ENCODE measurements at places on chromosomes 2 and 18.
A peak's percentile ranks its signal among the peaks of the same experiment; 100 is the strongest.

GRCh38 chr18:37252342-37252741 lies 313.3 kb downstream of the CELF4 start:
- DNase-seq = no peak

DNA sequence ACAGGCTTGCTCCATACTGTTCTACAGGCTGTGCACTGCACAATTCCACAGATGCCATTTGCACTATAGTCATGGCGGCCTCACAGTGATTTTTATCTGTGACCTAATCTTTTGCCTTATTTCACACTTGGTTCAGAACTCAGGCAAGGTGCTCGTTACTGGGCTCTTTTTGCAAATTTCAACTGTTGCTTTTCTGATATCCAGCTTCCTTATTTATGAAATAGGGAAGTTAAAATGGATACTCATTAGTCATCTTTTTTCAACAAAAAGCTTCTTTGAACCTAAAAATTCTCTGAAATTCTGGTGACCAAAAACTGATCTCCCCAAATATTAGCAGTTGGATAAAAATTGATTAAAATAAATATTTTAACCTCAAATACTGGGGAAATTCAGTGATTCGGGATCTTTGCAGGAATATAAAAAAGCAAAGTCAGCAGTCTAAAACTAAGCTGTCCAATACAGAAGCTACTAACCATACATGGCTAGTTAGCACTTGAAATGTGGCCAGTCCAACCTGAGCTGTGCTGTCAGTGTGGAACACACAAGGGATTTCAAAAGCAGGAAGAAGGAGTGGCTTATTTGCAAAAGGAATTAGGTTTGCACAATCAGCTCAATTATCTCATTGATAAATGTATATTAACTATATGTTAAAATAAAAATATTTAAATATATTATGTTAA lies 134.4 kb downstream of the COL4A4 start:
- no peak for DNase-seq

GRCh38 chr2:19857100-19857499 lies 44.7 kb downstream of the TTC32 start:
- no peak for DNase-seq

DNA sequence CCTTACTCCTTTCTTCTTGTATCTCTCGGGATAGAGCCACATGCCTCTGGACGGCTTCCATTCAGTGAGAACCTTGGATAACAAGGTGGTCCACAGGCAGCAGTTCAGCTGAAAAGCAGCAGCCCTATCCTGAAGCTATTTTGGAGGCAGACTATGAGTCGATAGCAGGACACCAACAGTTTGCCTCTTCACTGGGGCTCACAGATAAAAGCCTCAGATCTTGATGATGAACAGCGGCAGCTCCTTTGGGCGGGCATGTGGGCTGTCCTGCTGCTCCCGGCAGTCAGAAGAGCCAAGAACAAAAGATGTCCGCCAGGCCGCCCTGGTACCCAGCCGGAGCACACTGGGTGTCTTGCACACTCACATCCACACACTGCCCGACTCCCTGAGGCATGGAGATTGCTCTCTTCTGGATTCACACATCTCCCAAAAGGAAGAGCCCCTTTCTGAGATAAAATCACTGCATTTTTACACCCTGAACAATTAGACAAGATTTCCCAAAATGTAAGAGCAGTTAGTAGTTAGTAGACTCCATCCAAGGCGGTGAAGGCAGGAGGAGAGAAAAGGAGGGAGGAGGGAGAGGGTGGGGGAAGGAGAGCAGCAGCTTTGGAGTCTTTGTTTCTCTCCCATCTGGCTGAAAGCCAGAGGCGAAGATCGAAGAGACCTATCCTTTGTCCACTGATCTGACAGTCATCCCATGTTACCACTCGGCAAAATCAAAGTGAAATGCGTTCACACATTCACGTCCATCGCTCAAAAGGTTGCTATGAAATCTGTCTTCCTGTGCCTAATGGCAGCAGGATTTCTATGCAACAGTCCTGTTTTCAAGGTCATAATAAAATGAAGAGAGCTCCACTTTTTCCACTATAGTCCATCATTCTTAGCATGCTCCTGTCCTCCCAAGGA lies 90.1 kb upstream of the KLF7 start:
- no peak for DNase-seq

DNA sequence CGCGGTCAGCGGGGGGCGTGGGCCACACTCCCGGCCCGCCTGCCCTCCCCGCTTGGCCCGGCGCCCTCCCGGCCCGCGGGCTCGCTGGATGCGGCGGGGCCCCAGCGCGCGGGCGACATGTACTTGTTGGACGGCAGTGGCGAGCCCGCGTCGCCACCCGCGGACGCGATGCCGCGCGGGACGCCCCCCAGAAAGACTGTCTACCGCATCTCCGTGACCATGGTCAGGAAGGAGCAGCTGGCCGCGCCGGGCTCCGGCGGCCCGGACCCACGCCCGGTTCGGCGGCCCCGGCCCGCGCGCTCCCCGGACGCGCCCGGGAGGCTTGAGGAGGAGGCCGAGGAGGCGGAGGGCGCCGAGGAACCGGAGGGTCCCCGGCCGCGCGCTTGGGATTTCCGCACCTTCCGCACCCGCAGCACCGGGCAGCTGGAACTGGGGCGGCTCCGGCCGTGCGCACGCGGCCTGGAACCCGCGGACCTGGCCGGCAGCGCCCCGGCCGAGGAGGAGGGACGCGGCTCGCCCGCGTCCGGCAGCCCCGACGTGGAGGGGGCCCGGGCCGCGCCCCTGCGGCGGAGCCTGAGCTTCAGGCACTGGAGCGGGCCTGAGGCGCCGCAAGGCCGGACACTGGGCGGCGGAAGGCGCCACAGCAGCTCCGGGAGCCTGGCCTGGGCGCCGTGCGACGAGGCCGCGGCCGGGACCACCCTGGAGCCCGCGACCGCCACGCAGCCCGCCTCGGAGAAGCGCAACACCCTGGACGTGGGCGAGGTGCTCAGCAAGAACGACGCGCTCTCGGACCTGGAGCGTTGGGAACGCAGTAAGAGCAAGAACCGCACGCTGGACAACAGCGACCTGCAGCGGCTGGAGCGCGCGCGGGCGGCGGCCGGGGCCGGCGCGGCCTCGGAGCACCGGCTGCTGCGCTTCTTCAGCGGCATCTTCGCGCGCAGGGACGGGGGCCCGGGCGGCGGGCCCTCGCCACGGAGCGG lies 176.4 kb downstream of the AGAP1 start:
- DNase-seq = no peak

GRCh38 chr2:96604104-96604503 lies 34.0 kb downstream of the KANSL3 start:
- no peak for DNase-seq

DNA sequence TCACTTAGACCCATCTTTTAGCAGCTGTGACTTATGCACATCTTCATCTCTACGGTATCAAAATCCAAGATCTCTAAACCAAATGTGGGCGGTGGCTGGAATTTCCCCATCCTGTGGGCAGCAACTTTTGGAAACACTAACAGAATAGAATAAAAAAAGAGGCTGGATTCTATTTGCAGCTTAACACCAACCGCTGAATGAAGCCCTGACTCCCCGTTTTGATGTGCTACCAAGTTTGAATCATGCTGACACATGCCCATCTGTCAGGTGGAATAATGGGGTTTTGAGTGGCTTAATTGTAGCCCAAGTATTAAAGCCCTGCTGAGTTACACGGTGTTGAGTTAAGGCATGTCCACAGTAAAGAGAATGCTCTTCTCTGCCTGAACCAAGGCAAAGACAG lies 165.2 kb downstream of the MTCL1 start:
- DNase-seq = no peak

- DNase-seq = no peak
Measured at GRCh38 chr2:199458806-199459285, 1.1 kb upstream of the SATB2 start.

DNA sequence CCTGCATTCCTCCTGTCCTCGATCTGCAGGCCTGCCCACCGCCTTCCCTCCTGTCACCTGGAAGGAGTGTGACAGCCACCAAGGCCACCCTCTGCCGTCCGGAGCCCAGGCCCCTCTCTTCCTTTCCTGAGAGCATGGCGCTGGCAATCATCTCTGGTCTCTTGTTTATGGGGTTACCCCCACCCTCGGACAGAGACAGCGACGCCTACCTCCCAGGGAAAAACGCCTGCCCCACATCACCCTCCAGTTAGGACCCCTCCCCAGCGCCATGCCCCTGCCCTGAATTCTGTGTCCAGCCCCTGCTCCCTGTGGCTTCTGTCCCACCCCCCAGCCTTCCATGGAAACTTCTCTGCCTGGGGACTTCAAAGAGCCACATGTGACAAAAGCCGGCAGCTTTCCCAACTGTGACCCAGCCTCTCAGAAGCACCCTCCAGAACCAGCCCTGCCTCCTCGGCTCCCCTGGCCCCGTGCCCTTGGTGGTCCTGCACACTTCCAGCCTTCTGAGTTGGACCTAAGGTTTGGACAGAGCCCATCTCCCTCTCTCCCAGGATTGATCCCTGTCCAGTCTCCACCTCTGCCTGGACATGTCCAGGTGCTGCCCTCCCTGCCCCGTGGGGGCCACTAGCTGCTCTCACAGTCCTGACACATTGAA lies 145.0 kb upstream of the HDAC4 start:
- DNase-seq = no peak

DNA sequence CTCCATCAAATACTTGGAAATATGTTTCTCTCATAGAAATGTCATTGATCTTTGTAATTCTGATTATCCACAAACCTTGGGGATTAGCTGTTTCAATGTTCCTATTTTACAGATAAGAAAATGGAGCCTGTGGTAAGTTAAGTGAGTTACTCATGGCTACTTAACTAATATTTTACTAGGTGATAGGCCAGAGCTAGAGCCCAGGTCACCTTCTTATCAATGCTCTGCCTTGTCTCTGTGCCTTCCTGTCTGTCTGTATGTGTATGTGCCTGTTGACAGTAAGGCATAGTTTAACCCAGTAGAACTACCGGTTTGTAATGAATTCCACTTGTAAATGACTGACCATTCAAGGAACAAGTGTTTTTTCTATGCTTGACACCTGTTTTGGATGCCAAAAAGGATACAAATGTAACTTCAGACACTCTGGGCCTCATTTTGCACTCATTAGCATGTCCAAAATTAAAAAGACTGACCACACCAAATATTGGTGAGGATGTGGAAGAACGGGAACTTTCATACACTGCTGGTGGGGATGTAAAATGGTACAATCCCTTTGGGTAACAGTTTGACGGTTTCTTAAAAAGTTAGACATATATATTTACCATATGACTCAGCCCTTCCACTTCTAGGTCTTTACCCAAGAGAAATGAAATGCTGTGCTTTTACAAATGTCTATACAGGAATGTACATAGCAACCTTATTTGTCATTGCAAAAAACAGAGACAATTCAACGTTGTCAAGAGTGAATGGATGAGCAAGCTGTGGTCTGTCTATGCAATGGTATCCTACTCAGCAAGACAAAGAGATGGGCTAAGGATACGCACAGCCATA lies 19.6 kb upstream of the IL1A start:
- no peak for DNase-seq

DNA sequence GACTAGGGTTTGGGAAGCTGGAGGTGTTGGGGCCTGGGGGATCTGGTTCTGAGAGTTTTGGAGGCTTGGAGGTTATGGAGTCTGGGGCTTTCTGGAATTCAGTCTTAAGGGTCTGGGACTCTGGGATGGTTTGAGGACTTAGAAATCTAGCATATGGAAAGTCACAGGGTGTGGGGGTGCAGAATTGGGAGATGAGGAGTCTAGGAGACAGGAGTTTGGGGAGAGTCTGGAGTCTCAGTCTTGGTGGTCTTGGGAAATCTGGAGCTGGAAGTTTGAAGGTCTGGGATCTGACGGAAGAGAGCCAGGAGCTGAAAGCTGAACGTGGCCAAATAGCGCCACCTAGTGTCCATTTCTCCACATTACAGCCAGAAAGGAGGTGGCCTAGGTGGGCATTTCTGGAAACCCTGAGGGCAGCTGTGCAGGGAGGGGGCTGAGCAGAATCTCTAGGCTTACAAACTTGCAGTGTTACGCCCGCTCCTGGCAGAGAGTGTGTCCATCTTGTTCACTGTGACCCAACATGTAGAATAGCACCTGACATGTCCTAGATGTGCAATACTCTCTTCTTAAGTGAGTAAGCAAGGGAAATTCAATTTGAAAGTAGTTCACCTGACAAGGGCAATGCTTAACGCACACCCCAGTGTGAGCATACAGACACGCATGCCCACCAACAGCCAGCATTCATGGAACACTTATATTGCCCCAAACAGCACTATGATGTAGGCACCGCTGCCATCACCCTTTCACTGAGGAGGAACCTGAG lies 204.8 kb downstream of the TFCP2L1 start:
- DNase-seq = peak; percentile 17

DNA sequence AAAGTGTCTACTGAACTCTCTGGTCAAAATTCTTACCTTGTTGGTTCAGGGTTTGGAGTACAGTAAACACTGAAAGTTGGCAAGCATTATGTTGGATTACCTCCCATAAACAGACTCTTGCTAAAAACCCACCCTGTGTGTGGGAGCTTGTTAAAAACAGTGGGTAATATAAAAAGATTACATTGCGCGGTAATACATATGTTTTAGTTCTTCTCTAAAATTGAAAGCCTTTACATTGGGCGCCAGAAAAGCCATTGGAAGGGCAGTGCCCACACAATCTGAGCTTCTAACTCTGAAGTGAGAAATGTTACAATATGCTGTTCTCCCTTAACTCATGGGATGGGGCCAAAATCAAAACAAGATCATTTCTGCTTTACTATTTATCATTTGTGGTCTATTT lies 510.7 kb downstream of the CNTNAP5 start:
- DNase-seq = no peak

- DNase-seq = no peak
Measured at GRCh38 chr2:30710461-30710860, 96.8 kb downstream of the CAPN13 start.

- DNase-seq = no peak
Measured at GRCh38 chr2:190804182-190804795, 76.3 kb upstream of the GLS start.

GRCh38 chr2:101277111-101277510 lies 24.4 kb downstream of the CNOT11 start:
- DNase-seq = no peak

DNA sequence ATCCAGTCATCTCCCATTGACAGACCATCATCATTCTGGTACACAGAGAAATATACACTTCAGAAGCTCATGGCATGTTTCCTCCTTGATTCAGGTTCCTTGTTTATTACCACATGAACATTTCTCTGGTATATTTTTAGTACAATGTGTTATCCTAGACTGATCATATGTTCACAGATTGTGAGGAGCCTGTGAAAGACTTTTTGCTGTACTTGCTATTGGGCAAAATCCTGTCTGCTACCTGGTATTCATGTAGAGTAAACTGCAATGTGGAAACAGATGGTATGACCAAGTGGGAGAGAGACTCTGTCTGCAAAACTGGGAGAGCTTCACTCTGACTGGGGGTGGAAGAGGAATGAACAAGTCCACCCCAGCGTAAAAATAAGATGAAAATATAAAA lies 657.2 kb downstream of the IRS1 start:
- no peak for DNase-seq

GRCh38 chr18:47168509-47168908 lies 7.7 kb downstream of the IER3IP1 start:
- DNase-seq = no peak

Data from stimulated activated CD4-positive, alpha-beta T cell treated with anti-CD3 and anti-CD28 coated beads, Interleukin-15, amount 100 ng/mL, for 48 hours (primary cell).